ENCODE measurements at places on chromosomes 7 and 10.

DNA sequence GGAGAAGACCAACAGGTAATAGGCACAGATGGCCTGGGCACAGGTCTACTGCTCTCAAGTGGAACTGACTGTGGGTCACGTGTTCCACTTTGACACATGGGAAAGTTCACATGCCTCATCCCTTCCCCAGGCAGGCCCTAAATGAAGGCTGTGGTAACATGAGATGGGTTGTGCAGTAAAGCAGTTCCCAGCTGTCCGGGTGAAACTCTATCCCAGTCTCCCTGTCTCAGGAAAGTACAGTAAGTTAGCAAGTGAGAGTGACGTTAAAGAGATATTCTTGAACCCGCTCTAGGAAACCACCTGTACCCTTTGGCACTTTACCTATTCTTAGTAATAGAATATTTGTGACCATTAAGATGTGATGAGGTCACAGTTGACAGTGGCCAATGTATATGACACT lies 343.7 kb upstream of the AOAH start:
- no peak for DNase-seq

DNA sequence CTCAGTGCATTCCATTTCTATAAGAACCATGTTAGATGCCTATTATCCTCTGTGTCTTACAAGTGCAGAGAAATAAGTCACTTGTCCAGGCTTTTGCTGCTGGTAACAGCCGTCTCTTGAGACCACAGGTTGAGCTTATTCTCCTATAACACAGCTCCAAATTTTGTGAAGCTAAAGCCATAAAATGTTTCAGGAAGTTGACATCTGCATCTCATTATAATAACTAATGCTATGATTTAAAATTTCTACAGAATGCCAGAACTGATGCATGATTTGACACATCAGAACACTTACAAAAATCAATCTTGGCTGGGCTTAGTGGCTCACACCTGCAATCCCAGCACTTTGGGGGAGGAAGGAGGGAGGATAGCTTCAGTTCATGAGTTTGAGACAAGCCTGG lies 986.9 kb downstream of the TYW1 start:
- DNase-seq = no peak

DNA sequence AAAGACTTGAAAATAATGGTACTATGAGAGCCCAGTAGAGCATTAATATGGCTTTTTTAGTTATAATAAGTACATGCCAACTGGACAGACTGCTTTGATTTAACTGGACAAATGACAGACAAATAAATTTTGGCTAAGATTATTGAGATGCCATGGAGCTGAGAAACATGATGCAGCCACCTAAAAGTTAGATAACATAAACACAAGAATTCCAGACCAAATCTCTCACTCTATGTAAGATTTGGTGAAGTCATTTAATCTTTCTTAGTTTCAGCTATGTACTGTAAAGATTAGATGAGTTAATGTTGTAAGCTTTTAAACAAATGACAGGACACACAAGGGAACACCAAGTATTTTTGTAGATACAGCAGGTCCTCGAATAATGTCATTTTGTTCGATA lies 118.2 kb downstream of the CACNA2D1 start:
- no peak for DNase-seq

GRCh38 chr10:70885481-70885880 lies 2.9 kb downstream of the PCBD1 start:
- no peak for DNase-seq

DNA sequence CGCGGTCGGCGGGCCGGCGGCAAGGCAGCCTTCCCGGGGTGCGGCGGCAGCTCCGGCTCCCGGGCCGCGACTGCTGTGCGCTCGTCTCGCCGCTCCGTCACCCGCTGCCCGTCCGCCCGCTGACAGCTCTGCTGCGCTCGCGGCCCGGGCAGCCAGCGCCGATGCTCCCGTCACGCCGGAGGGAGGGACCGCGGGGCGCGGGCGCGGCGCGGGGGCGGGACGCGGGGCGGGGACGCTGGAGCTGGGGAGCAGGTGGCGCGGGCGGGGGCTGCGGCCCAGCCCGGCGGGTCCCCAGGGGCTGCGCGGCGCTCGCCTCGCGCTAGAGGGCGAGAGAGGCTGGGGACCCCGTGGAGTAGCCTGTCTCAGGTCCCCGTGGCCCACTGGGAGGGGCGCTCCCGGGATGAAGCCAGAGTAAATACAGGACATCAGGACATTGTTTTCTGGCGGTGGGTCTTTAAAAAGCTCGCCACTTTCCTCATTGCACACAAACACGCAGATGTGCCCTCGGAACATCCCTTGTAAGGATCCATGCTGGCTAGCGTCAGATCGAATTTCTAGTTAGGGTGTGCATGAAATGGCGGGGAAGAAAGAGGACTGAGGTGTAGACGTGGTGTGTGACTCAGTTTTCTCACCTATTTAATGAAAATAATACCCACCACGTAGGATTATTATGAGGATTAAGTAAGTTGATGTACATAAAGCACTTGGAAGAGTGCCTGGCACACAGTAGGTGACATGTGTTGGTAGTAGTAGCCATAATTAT lies at the start of gene ELAPOR2:
ELAPOR2 (minus strand) TSS at position 130 of the 763 bp plus-strand sequence. CDS start 141 bp downstream, outside the sequence.
- peak; percentile 81 for DNase-seq

GRCh38 chr10:12484002-12484918 lies 134.9 kb downstream of the CAMK1D start:
- no peak for DNase-seq

- DNase-seq = no peak
These were observed 659.4 kb downstream of the MAGI2 start for GRCh38 chr7:78794101-78794500.

GRCh38 chr7:32022966-32023365 lies 47.2 kb downstream of the PDE1C start:
- DNase-seq = no peak

- no peak for DNase-seq
These were observed 36.5 kb upstream of the AP5Z1 start for GRCh38 chr7:4738711-4739527.

Measured in stimulated activated CD4-positive, alpha-beta T cell treated with anti-CD3 and anti-CD28 coated beads, Interleukin-2, amount 100 ng/mL, for 4 hours (primary cell).